Smooth muscle cell of bladder (primary cell): ENCODE measurements at places on chromosomes 12 and 14. TPM values are rescaled to one million over a fixed set of nuclear protein-coding genes. Genes with fewer than 3 reads are reported as not detected.

The TAS2R20 gene
- total RNA-seq, result 2.2 and 2.4 TPM in 2 replicates

The RBM19 gene
- 13.7 and 16.8 TPM in 2 replicates for total RNA-seq

The ESRRB gene
- not detected in 2 replicates for total RNA-seq

The TGM1 gene
- total RNA-seq, result 0.71 and 1.6 TPM in 2 replicates

The CACNA2D4 gene
- 0.43 and 0.55 TPM in 2 replicates for total RNA-seq

The LRTM2 gene
- not detected in 2 replicates for total RNA-seq

The SSPN gene
- total RNA-seq, result 9.4 and 24.6 TPM in 2 replicates

The ZDHHC22 gene
- not detected in 2 replicates for total RNA-seq

The SLC6A15 gene
- total RNA-seq, result 16.8 and 17.6 TPM in 2 replicates

The RNASE4 gene
- total RNA-seq, result 14.4 and 29.1 TPM in 2 replicates

The ACACB gene
- 6.0 and 7.3 TPM in 2 replicates for total RNA-seq

The GSC gene
- total RNA-seq, result 0.71 and 2.7 TPM in 2 replicates

The SOX5 gene
- total RNA-seq, result 6.1 and 8.0 TPM in 2 replicates

The TEX52 gene
- total RNA-seq, result not detected in 2 replicates

The CCNK gene
- 34.2 and 34.3 TPM in 2 replicates for total RNA-seq

The ISCA2 gene
- total RNA-seq, result 10.1 and 14.4 TPM in 2 replicates

The GPR137C gene
- total RNA-seq, result 0.09 and 0.14 TPM in 2 replicates

The GALNT8 gene
- total RNA-seq, result under 0.01 and 0.18 TPM in 2 replicates

The TUBA1A gene
- 514 and 549 TPM in 2 replicates for total RNA-seq

The RBP5 gene
- total RNA-seq, result not detected in 2 replicates

The MYF6 gene
- total RNA-seq, result not detected in 2 replicates

The MYH6 gene
- total RNA-seq, result not detected in 2 replicates

The ARHGEF25 gene
- total RNA-seq, result 22.3 and 40.6 TPM in 2 replicates

The KRT83 gene
- 0.14 TPM in 1 of 2 replicates, not detected in the other for total RNA-seq

The GLIPR1L1 gene
- not detected in 2 replicates for total RNA-seq

The TAS2R30 gene
- total RNA-seq, result 2.9 and 3.3 TPM in 2 replicates

The COX14 gene
- 43.2 and 62.7 TPM in 2 replicates for total RNA-seq

The GALC gene
- 24.7 and 26.4 TPM in 2 replicates for total RNA-seq

The SELPLG gene
- total RNA-seq, result 0.85 and 2.0 TPM in 2 replicates

The FIGNL2 gene
- under 0.01 TPM in 1 of 2 replicates, not detected in the other for total RNA-seq

The GIT2 gene
- total RNA-seq, result 27.7 and 35.8 TPM in 2 replicates

The RNF212B gene
- total RNA-seq, result not detected in 2 replicates

The NKX2-8 gene
- total RNA-seq, result not detected in 2 replicates

The SERPINA9 gene
- total RNA-seq, result not detected in 2 replicates

The FAM181A gene
- not detected in 2 replicates for total RNA-seq

The KRT74 gene
- total RNA-seq, result not detected in 2 replicates

The C12orf50 gene
- under 0.01 TPM in 1 of 2 replicates, not detected in the other for total RNA-seq

The C12orf54 gene
- total RNA-seq, result not detected in 2 replicates

The FOXA1 gene
- total RNA-seq, result 0.09 TPM in 1 of 2 replicates, not detected in the other

The MMP19 gene
- 5.9 and 6.1 TPM in 2 replicates for total RNA-seq

The PAPLN gene
- total RNA-seq, result 1.8 and 2.4 TPM in 2 replicates

The GZMB gene
- not detected in 2 replicates for total RNA-seq

The IL31 gene
- total RNA-seq, result not detected in 2 replicates

The DNAI7 gene
- total RNA-seq, result 0.18 and 0.43 TPM in 2 replicates

The KLRC2 gene
- not detected in 2 replicates for total RNA-seq

The SYNDIG1L gene
- total RNA-seq, result not detected in 2 replicates

The UBE3B gene
- total RNA-seq, result 27.6 and 36.3 TPM in 2 replicates

The STAC3 gene
- total RNA-seq, result 0.14 and 0.37 TPM in 2 replicates

The CDCA4 gene
- 6.7 and 8.3 TPM in 2 replicates for total RNA-seq

The PSMC1 gene
- 114 and 148 TPM in 2 replicates for total RNA-seq

The KLRC4 gene
- not detected in 2 replicates for total RNA-seq

The KRT75 gene
- not detected in 2 replicates for total RNA-seq

The PLCZ1 gene
- total RNA-seq, result not detected in 2 replicates
